Stimulated activated CD4-positive, alpha-beta T cell treated with anti-CD3 and anti-CD28 coated beads, Interleukin-12 subunit alpha, Interleukin-12 subunit beta, amount 100 ng/mL, for 4 hours (primary cell): ENCODE measurements at places on chromosomes 12 and 14.
A peak's percentile ranks its signal among the peaks of the same experiment; 100 is the strongest.

- no peak for DNase-seq
Measured at GRCh38 chr12:95859947-95860850, 1.4 kb downstream of the SNRPF start.

- no peak for DNase-seq
Measured at GRCh38 chr12:109831929-109832328, 1.3 kb downstream of the TRPV4 start.

GRCh38 chr12:111598637-111599452, at the start of gene ATXN2:
Gene ATXN2 (minus strand): TSS chr12:111599315. CDS start chr12:111599034, 281 bp downstream.
- DNase-seq = peak; percentile 70

DNA sequence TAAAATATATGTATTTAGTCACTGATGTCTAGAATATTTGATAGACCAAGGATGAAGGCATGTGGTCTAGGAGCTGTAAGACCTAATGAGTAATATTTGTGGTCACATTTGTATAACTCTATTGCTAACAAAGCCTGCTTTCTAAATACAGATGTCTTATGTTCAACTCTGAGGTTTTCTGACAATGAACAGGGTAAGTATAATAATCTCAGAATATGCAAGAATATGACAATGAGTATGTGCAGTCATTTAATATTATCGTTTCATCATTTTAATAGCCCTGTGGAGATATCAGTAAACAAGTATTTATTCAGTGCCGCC, 389.6 kb downstream of the LRIG3 start:
- DNase-seq = no peak

DNA sequence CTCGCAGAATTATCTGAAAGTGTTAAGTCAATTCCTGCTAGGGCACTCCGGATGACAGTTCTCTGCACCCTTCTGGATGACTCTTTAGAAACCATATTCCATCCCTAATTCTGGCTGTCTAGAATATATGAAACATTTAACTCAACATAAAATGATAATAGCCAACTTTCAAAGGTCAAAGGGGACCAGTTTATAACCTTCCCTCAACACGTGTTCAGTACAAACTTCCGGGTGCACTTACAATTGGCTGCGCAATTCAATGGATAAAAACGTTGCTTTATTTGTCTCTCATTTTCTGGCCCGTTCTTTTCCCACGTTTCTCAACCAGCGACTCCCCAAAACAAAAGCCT, 1.3 kb downstream of the SBNO1 start:
- no peak for DNase-seq

- no peak for DNase-seq
Measured at GRCh38 chr12:56873382-56873781, 60.8 kb downstream of the SDR9C7 start.

- no peak for DNase-seq
Measured at GRCh38 chr12:67391034-67391433, 121.9 kb downstream of the CAND1 start.

- peak; percentile 26 for DNase-seq
Measured at GRCh38 chr12:124347805-124348658, 53.1 kb downstream of the RFLNA start.
